ENCODE measurements at places on chromosomes 12 and 14.

GRCh38 chr12:110901401-110901800 is 19.0 kb downstream of the MYL2 start:
- DNase-seq = no peak

DNA sequence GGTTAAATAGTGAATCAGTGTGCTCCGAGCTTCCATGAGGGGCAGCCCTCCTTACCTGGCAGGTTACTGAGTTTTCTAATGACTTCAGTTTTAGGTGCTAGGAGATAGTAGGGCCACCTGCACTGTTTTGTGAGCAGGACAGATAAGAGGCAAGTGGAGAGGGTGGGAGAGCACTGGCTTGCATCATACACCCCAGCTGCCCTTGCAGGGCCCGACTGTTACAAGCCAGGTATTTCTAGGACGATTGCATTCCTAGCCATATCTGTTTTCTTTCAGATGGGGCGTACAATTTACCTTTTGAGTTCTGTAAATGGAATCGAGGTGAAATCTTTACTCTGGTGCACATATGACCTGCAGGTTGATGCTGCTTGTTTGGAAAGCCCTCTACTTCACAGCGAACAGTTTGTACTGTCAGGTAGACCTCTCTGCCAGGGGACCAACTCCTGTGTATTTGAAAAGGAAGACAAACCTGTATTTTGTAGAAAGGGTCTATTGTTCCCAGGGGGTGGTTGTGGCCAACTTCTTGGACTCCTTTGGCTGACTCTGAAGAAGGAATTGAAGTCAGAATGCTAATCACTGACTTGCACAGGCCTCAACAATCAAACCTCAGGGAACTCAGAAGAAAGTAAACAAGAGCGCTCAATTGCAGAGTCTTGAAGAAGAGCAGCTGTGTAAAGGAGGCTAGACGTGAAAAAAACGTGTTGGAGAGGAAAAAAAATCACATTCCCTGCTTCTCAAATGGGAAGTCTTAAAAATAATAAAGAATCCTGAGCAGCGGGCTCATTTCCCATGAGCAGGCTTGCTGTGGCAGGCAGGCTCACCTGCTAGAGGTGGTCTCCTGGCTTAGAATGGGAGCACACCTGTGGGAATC is 57.3 kb downstream of the ETV6 start:
- DNase-seq = no peak

GRCh38 chr12:66571361-66571915 is 107.4 kb downstream of the GRIP1 start:
- no peak for DNase-seq

- DNase-seq = no peak
These were observed 63.8 kb downstream of the TSPAN11 start for GRCh38 chr12:30990316-30990715.

DNA sequence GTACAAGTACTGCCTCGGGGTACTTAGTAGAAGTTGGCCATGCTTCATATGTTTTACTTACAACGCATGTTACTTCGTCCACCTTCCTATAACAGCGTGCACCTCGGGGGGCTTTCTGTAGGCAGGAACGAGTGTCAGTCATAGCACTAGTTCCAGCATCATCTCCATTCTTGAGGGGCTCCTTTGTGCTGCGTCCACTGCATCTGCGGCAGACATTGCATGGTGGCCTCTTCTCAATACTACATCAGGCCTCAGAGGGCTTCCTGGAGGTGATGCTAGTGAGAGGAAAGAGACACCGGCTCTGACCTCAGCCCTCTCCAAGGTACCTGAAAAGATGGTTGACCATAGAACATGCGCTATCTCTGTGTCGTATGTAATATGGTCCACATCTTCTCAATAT is 121.2 kb upstream of the RTL1 start:
- DNase-seq = no peak

GRCh38 chr12:87270919-87271318 is 758.3 kb downstream of the C12orf50 start:
- DNase-seq = no peak

DNA sequence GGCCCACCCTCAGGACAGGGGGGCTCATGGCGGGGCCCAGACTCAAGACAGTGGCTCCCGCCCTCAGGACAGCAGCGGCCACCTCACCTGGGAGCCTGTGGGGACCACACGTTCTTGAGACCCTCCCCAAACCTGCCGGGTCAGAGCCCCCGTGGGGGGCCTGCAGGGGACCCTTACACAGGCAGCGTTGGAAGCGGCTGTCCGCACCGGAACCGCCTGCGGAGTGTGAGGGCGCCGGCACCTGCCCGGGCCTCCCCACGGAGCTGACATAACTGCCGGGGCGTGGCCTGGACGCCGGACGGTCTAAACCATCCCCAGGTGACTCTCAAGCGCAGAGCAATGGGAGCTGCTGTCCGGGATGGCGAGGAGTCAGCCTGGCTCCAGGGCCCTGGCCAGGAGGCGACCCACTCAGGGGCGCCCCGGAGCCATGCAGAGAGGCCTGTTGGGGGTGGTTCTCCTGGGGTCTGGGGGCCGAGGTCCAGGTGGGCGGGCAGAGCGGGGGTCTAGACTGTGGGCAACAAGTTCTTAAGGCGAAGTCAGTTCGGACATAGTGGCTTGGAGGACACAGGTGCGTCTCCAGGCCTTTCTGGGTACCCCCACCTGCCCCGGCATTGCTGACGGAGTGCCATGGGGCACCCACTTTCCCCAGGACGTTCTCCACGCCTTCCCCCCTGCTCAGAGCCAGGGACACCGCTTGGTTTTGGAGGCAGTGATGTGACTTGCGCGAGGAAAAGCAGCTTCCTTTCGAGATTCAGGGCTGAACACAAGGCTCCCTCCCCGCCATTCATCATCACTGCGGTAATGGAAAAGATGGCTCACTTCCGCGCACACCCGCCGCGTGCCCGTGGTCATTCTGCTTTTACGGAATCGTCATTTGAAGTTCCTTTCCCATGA is 23.2 kb downstream of the GALNT9 start:
- DNase-seq = no peak

DNA sequence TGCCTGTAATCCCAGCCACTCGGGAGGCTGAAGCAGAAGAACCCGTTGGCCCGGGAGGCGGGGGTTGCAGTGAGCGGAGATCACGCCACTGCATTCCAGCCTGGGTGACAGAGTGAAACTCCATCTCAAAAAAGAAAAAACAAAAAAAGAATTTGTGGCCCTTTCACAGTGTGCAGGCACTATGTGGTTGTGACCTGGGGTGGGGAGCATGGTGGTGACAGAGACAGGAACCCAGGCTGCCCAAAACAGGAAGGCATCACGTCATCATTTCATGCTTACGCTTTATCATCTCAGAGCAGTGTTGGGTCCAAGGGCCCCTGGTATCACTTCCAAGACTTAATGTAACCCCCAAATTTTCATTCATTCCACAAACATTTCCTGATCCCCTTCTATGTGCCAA is 175.7 kb upstream of the GSC start:
- no peak for DNase-seq

DNA sequence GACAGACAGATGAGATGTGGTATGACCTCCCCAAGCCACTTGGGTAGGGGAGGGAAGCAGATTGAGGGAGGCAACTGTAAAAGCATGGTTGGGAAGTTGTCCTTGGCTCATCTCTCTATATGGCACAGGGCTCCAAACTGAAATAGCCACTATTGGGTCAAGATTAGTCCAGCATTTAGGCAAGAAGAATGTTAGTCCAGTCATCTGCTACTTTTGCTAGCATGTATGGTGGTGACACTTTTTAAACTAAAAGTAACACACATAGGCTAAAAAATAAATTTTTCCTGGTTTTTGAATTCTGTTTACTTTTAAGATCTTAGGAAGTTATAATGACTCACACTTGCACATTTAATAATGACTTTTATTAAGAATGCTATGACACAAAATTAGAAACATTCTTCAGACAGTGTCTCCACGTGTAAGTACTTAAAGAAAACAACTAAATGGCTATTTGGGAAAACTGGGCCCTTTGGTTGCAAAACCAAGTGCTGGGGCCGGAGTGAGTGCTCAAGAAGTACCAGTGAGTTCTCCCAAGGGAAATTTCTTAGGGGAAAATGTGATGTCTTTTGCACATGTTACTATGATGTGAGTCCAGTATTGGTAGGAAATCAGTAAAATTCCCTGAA is 179.1 kb upstream of the HIF1A start:
- no peak for DNase-seq

All from LoVo (cell line).